ENCODE measurements at places on chromosomes 6 and 20.

DNA sequence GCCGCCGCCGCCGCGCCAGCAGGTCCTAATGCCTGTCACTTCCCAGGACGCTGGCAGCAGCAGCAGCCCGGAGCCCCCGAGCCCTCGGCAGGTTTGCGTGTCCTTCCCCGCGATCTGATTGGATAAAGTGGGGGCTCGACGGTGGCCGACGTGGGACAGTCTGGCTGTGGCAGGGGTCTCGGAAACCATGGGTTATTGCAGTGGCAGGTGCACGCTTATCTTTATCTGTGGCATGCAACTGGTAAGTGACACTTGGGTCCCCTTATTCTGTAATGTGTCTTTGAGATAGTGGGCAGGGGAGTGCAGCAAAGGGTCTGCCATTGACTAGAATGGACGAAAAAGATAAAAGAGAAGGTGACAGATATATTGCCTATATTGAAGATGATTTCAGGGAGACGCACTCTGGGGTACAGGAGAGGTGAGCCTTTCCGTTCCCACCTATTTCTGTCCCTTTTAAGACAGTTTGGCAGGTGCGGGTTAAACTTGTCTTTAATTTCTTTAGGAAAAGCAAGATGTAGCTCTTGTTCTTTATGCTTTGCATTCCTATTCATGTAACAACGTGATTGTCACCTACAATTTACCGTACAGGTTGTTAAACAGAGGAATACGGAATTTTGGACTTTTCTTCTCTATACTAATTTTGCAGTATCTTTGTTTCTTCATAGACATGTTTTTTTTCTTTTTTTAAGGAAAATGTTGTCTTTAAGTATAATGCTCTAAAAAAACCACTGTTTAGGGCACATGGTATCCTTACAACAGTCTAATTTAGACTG, 535 bp downstream of the NKAIN2 start:
- no peak for DNase-seq

DNA sequence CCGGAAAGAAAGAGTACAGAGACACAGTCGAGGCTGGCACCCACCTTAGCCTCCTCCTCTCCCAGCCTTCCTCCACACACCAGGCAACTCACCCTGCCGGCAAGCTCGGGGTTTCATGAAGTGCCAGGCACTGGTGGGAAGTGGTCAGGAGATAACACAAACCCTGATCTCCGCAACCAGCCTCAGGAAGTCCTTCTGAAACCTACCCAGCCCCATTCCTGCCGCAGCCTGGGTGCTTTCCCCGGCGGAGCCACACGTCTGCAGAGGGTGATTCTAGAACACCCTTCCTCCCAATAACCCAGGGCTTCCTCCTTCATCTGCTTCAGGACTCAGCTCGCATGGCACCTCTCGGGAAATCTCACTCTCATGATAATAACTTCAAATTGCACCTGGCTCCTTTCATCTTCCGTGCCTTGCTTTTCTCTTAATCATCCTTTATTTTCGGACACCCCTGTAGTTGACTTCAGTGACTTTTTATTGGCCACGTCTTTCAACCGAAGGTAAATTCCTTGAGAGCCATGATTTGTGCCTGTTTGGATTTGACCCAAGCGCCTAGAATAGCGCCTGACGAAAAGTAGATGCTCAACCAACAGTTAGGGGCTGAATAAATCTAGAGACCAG, 8.7 kb upstream of the HLA-E start:
- DNase-seq, result no peak

GRCh38 chr6:146543940-146544615, 445 bp downstream of the RAB32 start:
- no peak for DNase-seq

DNA sequence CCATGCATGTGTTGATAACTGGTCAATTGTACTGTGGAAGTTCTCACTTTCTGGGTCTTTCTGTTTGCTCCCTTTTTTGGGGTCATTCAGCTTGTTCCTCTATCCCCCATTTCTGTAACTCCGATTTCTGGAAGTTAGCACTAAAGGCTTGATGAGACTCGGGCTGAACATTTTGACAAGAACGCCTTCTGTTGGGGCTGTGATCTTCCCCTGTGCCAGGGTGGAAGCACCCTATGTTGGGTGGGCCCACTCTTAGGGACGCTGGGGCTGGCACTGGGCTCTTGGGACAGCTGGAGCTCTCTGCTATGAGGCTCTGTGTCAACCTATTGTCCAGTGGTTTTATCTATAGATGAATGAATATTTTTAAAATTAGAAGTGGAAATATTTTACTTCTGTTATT, 60.1 kb upstream of the FRMD1 start:
- DNase-seq, result no peak

GRCh38 chr20:39248171-39248861, 286.2 kb downstream of the DHX35 start:
- no peak for DNase-seq

DNA sequence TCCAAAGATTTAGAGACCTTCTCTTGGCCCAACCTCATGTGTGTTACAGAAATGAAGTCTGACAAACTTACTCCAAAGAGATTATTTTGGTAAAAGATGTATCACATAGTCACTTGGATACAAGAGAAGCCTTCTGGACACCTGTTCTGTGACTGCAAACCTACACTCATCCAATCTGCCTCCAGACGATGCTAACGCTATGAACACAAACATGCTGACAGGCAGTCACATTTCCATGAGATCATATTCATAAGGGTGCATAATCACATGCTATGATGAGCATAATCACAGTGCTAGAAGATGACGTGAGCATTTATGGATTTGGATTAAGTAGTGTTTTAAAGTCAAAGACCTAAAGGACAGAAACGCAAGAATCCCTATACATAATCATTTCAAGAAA, 340.2 kb downstream of the HACE1 start:
- no peak for DNase-seq

DNA sequence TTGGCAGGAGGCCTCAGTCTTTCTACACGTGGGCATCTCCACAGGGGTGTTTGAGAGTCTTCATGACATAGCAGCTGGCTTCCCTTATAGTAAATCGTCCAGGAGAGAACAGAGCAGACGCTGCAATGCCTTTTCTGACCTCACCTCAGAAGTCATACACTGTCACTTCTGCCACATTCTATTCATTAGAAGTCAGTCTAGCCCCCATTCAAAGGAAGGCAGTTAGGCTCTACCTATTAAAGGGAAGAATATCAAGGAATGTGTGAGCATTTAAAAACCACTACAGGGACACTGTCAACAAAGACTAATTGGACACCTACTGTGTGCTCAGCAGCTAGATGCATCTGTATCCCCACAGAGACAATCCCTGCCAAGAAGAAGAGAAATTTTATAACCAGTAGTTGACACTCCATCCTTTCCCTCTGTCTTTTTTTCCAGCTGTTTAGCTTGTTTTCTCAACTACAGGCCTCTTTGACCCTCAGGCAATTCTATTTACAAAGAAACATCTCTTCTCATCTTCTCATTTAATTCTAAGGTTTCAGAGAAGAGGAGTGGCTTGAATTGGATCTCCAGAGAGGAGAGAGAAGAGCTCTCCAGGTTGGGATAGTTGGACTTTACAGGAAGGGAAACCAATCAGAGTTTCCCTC, 18.6 kb downstream of the ARMC12 start:
- DNase-seq, result no peak

DNA sequence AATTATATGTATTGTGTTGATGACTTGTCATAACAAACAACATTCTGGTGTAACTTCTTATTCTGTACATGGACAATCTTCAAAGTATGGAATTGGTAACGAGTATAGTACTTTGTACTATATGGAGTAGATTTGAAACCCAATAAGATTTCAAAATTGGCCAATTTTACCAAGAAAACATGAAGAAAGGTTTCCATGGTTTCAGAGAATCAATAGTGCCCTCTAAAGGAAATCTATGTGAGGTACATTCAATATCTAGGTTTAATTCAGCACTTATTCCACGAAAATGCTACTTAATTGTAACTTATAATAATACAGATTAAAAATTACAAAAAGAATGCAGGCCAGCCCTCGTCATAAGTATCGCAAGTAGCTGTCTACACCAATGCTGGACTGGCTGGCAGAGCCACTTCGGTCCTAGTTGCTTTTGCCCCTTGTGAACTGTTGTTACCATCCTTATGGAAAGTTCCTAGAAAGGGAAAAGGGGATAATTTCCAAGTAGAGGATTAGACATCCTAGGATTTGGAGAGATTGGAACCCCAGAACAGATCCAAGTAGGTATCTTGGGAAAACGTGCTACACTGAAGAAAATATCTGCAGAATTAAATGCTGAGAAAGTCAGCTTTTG, 70.9 kb downstream of the LCA5 start:
- no peak for DNase-seq

GRCh38 chr6:34658605-34659265, 37.8 kb downstream of the ILRUN start:
- no peak for DNase-seq

GRCh38 chr6:129350278-129350677, 359.7 kb downstream of the ARHGAP18 start:
- no peak for DNase-seq

DNA sequence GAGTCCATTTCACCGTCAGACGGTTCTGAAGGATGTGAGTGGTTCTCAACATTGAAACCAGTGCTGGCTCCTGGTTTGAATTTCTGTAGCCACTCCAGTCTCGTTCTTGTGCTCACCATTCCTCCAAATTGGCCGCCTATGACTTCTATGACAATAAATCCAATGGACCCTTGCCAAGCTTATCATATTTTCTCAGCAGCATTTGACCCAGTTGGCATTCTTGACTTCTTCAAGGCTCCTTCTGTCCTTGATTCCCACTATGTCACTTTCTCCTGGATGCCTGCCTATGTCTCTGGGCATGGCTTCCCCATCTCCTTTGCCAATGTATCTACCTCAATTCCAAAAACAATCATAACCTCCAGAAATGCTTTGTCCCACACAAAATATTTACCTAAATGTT, 756.0 kb upstream of the NRSN1 start:
- DNase-seq, result no peak

DNA sequence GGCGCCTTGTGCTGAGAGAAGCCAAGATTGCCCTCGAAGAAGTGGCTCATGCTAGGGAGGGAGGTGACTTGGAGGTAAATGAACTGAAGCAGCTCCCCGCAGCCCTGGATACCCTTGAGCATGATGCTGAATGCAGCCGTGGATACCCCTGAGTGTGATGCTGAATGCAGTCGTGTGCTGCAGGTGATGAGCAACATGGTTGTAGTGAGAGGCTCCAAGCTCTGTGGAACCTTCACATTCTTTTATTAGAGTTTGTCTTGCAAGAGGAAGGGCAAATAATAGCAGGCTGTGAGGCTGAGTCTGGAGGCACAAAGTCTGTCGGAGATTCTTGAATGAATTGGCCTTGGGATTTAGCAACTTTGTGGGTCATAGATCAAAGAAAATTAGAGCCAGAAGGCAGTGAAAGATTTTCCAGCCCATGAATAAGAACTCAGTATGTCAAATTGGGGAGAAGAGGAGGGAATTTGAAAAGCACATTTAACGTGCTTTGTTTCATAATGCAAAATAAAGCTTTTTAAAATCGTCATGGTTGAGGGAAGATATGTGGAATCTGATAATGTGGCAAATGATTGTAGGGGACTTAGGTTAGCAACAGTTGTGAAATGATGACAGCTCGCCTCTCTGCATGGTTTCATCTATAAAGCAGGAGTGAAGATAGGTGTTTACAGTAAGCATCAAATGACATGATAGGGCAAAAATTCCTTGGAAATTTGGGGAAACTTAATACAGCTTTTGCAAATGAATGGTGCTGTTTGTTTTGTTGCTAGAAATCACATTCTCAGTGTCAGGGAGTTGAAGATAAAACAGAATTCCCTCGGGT, 120.1 kb upstream of the TIAM2 start:
- DNase-seq, result no peak

GRCh38 chr6:88428068-88428467, 261.9 kb upstream of the CNR1 start:
- DNase-seq, result no peak

DNA sequence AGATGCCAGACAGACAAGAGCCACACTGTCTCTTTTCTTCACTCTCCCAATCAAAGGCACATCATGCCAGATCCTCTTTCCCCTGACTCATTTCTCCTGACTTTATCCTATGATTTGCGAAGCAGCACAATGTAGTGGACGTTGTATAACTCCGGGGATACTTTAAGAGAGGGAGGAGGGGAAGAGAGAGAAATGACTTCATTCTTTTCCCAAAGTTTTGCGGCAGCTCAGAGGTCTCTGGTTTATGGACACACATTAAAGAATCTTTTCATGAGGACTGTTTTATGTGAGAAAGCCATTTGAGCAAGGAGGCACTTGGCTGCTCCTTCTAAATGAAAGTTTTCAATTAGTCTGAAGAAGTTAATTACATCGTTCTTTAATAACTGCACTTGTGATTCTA, 75.1 kb upstream of the MC3R start:
- no peak for DNase-seq

GRCh38 chr6:34510299-34510698, 44.4 kb downstream of the PACSIN1 start:
- DNase-seq, result no peak

GRCh38 chr6:168152980-168153379, 74.0 kb upstream of the FRMD1 start:
- DNase-seq, result no peak

- DNase-seq, result no peak
Observed at GRCh38 chr6:96942676-96943075, 18.1 kb downstream of the KLHL32 start.
